NCI-H226 (cell line): ENCODE measurements at places on chromosomes 11 and 22.

DNA sequence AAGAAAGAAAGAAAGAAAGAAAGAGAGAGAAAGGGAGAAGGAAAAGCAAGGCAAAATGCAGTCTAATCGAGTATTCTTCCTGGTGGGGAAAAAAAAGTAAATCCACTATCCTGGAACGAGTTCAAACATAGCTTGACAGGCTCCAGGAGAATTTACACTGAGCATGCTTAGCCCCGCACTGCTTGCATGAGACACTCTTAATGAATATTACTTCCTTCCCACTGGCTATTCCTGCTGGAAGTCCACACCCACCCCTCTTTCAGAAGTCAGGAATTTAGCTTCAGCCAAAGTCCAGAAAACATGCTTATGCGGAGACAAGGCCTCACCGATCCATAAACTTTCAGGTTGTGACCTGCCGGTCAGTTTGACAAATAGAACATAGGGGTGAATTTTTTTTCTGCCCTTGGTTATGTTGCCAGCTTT, 251.8 kb upstream of the BLID start:
- DNase-seq = no peak

DNA sequence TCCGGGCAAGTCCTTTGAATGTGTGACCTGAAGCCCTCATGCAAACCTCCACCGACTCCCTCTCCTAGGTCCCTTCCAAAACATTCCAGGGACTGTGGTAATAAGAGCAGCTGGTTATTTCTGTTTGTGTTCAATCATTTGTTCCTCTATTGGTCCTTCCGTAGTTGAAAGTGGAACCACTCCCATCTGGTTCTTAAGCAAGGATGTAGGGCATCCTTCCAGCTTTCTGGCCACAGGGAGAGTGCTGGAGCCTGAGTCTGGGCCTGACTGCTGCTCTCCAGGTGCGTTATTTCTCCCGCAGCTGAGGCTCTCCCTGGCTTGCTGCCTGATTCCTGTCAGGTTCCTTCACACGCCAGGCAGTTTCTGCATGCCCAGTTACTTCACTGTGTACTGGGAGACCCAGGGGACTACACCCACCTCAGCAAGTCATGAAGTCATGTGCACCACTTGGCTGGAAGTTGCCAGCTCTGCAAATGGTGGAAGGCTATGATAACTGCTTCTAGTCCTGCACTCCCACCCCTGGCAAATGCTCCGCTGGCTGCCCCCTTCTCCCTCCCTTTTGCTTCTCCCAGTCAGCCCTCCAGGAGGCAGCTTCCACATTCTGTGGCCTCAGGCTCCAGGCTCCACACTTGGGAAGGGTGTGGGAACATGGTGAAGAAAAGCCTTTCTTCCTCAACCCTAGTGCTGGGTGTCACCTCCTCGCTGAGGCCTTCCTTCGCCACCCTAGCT, 4.0 kb upstream of the ALX4 start:
- peak; percentile 27 for DNase-seq

GRCh38 chr11:76596652-76597051, 73.9 kb downstream of the LRRC32 start:
- DNase-seq = no peak

GRCh38 chr22:44975427-44976262, 34.2 kb downstream of the PHF21B start:
- peak; percentile 58 for DNase-seq

- no peak for DNase-seq
Observed at GRCh38 chr11:46599340-46600193, 5.7 kb upstream of the AMBRA1 start.
